ENCODE measurements at places on chromosomes 1 and 21. TPM values are rescaled to one million over a fixed set of nuclear protein-coding genes. Genes with fewer than 3 reads are reported as not detected.
A peak's percentile ranks its signal among the peaks of the same experiment; 100 is the strongest.

DNA sequence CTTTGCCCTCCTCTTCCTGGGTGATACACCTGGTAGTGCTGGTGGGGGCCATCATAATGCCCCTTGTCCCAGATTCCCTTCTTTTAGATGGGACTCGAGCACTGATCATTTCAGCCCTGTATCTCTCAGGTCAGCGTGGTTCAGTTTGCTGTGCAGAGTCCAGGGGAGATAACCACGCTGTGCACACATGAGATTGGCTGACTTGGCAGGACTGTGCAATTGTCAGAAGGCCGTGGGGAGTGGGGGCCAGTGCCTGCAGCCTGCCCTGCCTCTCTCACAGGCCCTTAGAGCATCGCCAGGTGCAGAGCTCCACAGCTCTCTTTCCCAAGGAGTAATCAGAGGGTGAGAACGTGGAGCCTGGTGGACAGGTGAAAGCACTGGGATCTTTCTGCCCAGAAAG, 15.2 kb downstream of the EPHX1 start:
- H3K36me3 ChIP-seq: no peaks in the 10 kb centered on the region
- no peak overlapping the region for H3K4me3 ChIP-seq
- peaks cover 2% of the 10 kb centered on the region for H3K27me3 ChIP-seq
- no peak for DNase-seq
- no peaks in the 10 kb centered on the region for H3K4me1 ChIP-seq

DNA sequence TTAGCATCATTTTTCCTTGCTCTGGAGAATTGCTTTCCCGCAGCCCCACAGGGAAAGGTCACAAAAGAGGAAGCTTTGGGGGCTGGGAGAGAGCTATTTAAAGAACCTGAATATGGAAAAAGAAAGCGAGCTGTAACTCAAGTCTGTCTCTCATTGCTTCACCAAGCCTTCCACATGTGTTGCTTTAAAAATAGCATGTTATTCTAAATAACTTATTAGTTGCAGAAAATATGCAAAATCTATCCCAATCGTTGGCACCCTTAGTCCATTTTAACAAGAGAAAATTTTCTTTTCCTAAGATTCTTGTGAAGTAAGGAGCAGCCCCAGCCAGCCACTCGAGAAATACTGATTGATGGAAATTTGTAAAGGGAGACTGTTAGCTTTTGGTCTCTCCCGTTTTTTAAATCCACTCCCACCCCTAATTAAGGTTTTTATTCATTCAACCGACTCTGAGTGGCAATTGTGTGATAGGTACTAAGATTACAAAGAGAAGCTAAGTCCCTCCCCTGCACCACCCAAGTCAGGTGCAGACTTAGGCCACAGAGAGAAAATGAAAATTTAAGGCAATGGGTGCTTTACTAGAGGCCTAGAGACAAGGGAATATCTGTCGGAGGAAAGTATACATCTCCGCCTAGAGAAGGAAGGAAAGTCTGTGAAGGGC, 802 bp downstream of the CYP4X1 start:
- DNase-seq: no peak
- H3K36me3 ChIP-seq: no peaks in the 10 kb centered on the region
- no peak overlapping the region for H3K27ac ChIP-seq
- no peaks in the 10 kb centered on the region for H3K4me1 ChIP-seq
- no peaks in the 10 kb centered on the region for H3K27me3 ChIP-seq

DNA sequence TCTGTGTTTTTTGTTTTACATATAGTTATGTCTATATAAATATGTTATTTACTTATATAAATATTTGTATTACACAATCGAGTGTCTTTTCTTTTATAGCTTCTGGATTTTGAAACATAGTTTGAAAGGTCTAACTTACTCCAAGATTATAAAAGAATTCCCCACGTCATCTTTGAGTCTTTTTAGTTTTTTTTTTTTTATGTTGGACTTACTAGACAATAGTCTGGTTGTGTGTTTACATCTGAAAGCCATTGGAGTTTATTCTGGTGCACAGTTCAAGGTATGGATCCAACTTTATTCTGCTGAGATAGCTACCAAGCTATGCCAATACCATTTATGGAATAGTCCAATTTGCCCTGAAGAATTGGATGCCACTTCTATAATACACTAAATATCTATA, 26.1 kb upstream of the RCAN3 start:
- H3K4me1 ChIP-seq: peaks cover 8% of the 10 kb centered on the region
- no peak overlapping the region for H3K4me3 ChIP-seq
- H3K27me3 ChIP-seq: no peaks in the 10 kb centered on the region
- DNase-seq: no peak
- no peak overlapping the region for H3K27ac ChIP-seq

DNA sequence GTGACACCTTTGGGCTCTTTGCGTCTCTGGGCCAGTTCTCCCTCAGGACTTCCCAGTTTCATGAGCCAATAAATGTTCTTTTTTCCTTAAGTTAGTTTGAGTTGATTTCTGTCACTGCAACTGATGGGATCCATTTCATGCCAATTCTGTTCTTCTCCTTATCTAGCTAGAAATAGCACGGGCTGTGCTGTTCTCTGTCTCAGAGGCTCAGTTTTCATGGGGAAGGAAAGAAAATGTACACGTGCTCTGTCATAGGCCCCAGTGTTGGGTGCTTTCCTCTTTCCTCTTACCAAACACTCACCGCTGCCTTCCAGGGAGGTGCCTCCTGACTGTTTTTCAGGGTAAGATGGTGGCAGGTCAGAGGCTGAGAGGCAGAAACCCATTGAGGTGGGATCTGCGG, 43.2 kb upstream of the ACTL8 start:
- peaks cover 12% of the 10 kb centered on the region for H3K27me3 ChIP-seq
- no peaks in the 10 kb centered on the region for H3K36me3 ChIP-seq
- no peak overlapping the region for H3K27ac ChIP-seq

- H3K4me1 ChIP-seq: peaks cover 27% of the 10 kb centered on the region
- H3K36me3 ChIP-seq: no peaks in the 10 kb centered on the region
- peaks cover 11% of the 10 kb centered on the region for H3K27me3 ChIP-seq
- H3K27ac ChIP-seq: peak overlapping the region; percentile 3
- no peak for DNase-seq
- H3K4me3 ChIP-seq: peak overlapping the region; percentile 56
Measured at GRCh38 chr1:108852221-108852975, 4.5 kb downstream of the AKNAD1 start.

DNA sequence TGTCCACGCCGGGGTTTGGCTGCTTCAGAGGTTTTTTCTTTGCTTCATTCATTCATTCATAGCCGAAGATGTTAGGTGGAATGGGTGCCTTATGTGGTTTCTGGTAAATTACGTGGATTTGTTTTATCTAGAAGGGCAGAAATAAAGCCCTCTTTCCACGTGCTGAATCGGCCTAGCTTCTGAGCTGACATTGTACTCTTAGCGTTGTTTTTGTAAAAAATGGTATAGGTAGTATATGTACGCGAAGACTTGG, 1.5 kb downstream of the GALNT2 start:
- H3K27me3 ChIP-seq: peaks cover 3% of the 10 kb centered on the region
- peaks cover 64% of the 10 kb centered on the region for H3K4me1 ChIP-seq
- peak overlapping the region; percentile 92 for H3K4me3 ChIP-seq
- peak overlapping the region; percentile 86 for H3K27ac ChIP-seq

DNA sequence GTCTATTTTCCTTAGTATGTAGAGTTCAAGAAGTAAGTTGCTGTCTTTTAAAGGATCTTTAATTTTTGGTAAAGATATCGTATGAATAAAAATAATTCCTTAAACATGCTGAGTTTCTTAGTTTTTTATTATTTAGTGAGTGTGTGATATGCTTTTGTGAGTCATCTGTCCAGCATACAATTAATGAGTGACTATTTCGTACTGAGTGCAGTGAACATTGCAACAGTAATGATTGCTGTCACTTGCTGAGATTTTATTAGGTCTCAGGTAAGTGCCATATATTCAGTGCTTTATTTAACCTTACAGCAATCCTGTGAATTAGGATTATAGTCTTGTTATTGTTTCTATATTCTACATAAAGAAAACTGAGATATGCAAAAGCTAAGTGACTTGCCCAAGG, 22.6 kb downstream of the MIGA1 start:
- H3K4me3 ChIP-seq: no peak overlapping the region
- H3K27ac ChIP-seq: no peak overlapping the region
- no peak for DNase-seq
- peaks cover 25% of the 10 kb centered on the region for H3K36me3 ChIP-seq
- H3K4me1 ChIP-seq: peaks cover 15% of the 10 kb centered on the region
- H3K27me3 ChIP-seq: no peaks in the 10 kb centered on the region

DNA sequence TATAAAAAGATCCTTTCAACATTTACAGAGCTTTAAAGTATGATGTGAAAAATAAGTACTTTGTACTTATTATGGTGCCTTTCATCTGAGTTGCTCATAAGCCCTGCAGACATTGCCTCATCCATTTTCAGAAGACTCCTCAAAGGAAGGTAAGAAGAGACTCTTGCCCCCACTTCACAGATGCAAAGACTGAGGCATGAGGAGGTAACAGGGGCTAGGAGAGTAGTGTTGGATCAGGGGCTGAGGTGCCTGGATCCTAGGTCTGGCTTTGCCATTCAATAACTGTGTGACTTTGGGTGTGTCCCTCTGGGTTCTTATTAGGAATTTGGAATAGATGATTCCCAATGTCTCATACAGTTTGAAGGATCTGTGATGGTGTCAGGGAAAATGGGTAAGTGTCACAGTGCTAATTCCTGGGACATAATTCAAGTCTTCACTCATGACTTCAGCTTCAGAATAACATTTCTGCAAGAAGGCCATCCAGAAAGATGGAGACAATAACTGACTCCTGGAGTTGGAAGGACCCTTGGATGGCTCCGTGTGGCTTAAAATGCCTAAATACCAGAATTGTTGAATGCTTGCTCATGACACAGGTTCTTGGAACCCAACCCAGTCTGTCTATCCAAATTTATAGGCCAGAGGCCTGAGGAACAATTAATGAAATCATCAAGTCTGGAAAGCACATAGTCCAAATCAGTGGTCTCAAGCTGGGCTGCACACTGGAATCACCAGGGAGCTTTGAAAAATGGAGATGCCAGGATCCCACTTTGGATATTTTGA, 93.1 kb upstream of the RUNX1 start:
- DNase-seq: no peak
- H3K4me3 ChIP-seq: no peak overlapping the region
- H3K27ac ChIP-seq: no peak overlapping the region
- H3K4me1 ChIP-seq: peaks cover 40% of the 10 kb centered on the region
- H3K27me3 ChIP-seq: no peaks in the 10 kb centered on the region
- no peaks in the 10 kb centered on the region for H3K36me3 ChIP-seq

DNA sequence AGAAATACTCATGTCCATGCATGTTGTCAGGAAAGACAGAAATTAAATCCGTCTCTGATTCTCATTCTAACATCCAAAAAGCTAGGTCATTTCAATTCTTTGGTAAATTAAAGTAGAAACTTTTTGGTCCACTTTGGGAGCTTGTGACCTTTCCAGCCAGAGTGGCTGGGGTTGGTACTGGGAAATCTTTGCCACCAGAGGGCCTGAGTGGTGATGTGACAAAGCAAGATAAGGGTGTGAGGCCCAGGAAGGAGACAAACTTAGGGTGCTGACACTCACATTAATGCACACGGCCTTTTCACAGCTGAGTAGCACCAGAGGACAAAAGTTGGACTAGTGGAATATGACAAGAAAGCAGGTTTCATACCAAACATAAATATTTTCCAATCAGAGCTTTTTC, 144.3 kb downstream of the DNM3 start:
- peaks cover 8% of the 10 kb centered on the region for H3K4me1 ChIP-seq
- no peak for DNase-seq
- H3K36me3 ChIP-seq: no peaks in the 10 kb centered on the region
- no peak overlapping the region for H3K4me3 ChIP-seq
- no peak overlapping the region for H3K27ac ChIP-seq

DNA sequence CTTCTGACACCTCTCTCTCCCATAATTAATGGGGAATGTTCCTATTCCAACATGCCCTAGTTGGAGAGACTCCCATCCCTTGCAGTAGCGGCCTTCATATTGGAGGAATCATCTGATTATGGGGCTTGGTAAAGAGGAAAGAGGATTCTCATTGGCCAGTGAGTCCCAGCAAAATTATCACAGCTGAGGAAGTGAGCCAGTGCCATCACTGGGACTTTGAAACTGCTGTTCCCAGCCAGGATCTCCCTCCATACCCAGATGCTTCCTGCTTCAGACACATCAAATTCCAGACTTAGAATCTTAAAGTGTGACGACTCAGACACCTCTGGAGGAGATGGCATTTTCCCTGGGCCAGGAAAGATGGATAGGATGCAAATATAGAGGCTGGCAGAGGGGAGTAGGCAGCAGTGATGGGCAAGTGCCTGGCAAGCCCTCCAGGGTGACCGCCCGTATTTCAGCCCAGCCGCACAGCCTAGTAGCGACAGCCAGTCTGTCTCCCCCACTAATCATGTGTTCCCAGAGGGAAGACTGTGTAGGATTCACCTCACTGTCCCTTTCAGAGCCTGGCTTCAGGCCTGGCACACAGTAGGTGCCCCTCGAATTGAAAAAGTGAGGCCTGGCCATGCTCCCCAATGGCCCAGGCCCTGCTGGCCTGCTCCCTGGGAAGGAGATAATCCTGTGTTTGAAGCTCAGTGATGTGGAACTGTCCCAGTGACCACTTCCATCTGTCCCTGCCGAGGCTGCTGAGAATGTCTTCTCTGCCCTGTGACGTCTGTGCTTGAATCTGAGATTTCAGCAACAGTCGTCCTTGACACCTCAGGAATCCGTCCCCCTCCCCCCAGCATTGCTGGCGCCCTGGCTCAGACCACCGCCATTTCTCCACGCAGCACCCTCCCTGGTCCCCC, 41.2 kb upstream of the MAGOH start:
- H3K4me3 ChIP-seq: no peak overlapping the region
- H3K36me3 ChIP-seq: no peaks in the 10 kb centered on the region
- DNase-seq: no peak
- peaks cover 6% of the 10 kb centered on the region for H3K4me1 ChIP-seq
- no peaks in the 10 kb centered on the region for H3K27me3 ChIP-seq
- H3K27ac ChIP-seq: no peak overlapping the region

DNA sequence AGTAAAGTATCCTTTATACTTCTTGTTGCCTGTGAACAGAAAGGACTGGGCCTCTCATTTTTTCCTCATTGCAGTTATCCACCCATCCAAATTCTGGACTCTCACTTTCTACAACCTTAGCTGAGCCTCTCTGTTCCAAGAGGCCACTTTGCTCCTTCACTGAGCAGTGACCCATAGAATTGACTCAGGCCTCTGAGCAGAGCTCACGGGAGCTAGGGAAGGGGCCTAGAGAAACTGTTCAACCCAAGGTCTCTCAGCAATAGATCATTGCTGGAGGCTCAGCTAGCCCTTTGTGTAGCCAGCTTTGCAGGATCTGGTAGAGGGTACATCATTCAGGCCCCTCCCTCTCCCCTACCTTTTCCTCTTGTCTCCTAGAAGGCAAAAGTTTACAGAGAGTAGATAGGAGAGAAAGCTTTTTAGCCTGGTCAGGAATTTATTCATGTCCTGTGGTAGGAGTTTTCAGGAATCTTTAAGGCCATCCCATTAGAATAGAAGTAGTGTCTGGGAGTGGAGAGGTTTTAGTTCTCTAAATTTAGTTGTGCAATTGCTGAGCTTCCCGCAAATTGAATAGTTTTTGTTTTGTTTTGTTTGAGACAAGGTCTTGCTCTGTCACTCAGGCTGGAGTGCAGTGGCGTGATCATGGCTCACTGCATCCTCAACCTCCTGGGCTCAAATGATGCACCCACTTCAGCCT, 6.7 kb downstream of the INTS3 start:
- DNase-seq: no peak
- H3K27ac ChIP-seq: peak overlapping the region; percentile 9
- H3K4me1 ChIP-seq: peaks cover 23% of the 10 kb centered on the region
- H3K27me3 ChIP-seq: no peaks in the 10 kb centered on the region

CSRP1 gene
- total RNA-seq: 614 TPM

GUCA2B gene
- not detected for total RNA-seq

HLX gene
- 13.5 TPM for total RNA-seq

VAMP3 gene
- total RNA-seq: 138 TPM

ZRANB2 gene
- 87.4 TPM for total RNA-seq

AHDC1 gene
- total RNA-seq: 35.4 TPM

HSPB7 gene
- total RNA-seq: 20.4 TPM
